ENCODE measurements at places on chromosomes 5 and 9. TPM values are rescaled to one million over a fixed set of nuclear protein-coding genes. Genes with fewer than 3 reads are reported as not detected.

The CFAP157 gene
- total RNA-seq, result not detected

The C9 gene
- total RNA-seq, result not detected

The SMARCA2 gene
- 21.9 TPM for total RNA-seq

The PCDHGA12 gene
- total RNA-seq, result 3.5 TPM

The TNC gene
- 2.7 TPM for total RNA-seq

DNA sequence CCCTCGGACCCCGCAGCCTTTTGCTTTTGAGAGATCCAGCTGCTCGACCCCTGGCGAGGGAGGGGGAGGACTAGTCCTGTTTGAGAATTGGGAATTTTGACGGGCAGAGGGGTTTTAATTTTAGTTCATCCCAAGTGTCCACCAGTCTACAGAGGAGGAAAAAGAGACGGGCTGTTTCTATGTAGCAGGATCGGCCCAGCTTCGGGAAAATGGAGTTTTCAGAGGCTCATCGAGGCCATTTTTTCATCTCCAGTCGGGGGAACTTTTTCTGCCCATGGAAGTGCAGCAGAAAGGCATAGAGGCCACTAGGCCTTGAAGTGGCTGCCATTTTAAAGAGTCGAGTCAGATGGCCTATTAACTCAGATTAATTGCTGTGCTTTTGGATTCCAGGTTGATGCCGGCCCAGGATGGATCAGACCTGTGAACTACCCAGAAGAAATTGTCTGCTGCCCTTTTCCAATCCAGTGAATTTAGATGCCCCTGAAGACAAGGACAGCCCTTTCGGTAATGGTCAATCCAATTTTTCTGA, 1.2 kb downstream of the NSD1 start:
- H3K4me3 ChIP-seq, result peak overlapping the region; percentile 94
- no peak for DNase-seq
- H3K27ac ChIP-seq, result peak overlapping the region; percentile 97

GRCh38 chr5:8700222-8700621, 831.3 kb downstream of the MTRR start:
- H3K4me1 ChIP-seq, result no peaks in the 10 kb centered on the region
- no peaks in the 10 kb centered on the region for H3K36me3 ChIP-seq
- no peak overlapping the region for H3K27ac ChIP-seq
- no peak overlapping the region for H3K4me3 ChIP-seq
- no peaks in the 10 kb centered on the region for H3K27me3 ChIP-seq
- no peak for DNase-seq

DNA sequence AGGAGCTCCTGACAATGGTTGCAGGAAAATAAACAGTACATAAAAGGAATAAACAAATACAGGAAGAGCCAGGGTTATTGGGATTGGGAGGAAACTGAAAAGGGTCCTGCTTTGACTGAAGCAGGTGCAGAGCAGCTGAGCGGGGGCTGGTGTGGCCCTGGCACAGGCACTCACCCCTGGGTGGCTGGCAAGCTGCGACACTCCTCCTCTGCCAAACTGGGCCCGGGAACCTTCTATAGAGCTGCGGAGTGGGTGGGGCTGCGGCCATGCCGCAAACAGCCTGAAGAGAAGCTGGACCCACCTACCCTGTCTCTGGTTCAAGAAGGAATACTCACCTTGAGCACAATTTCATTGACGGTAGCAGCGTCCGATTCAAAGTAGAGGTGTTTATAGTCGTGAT, 182.5 kb downstream of the GAPVD1 start:
- H3K4me1 ChIP-seq, result no peaks in the 10 kb centered on the region
- no peak for DNase-seq
- H3K36me3 ChIP-seq, result no peaks in the 10 kb centered on the region
- no peak overlapping the region for H3K4me3 ChIP-seq

- H3K27me3 ChIP-seq, result no peaks in the 10 kb centered on the region
- no peak for DNase-seq
- no peaks in the 10 kb centered on the region for H3K4me1 ChIP-seq
- no peak overlapping the region for H3K4me3 ChIP-seq
These were observed 217.2 kb upstream of the WWC1 start for GRCh38 chr5:168073991-168074800.

GRCh38 chr9:70519912-70520724, 105.7 kb upstream of the KLF9 start:
- no peaks in the 10 kb centered on the region for H3K27me3 ChIP-seq
- no peak overlapping the region for H3K27ac ChIP-seq
- H3K36me3 ChIP-seq, result no peaks in the 10 kb centered on the region

DNA sequence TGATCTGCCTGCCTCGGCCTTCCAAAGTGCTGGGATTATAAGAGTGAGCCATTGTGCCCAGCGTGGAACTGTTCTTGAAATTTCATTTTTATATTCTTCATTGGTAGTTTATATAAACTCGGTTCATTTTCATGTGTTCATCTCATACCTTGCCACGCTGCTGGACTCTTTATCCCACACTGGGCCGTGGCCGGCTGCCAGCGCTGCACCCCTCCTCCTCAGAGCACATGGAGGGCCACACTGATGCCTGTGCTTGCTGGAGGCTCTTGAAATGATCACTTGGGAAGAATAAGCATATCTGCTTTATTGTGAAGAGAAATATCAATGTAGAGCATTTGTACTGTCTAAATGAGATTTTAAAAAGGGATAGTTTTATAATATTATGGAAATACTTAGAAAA, 69.5 kb downstream of the EHMT1 start:
- no peaks in the 10 kb centered on the region for H3K36me3 ChIP-seq
- no peak overlapping the region for H3K27ac ChIP-seq
- DNase-seq, result no peak
- H3K27me3 ChIP-seq, result no peaks in the 10 kb centered on the region
- H3K4me3 ChIP-seq, result no peak overlapping the region

- H3K27me3 ChIP-seq, result no peaks in the 10 kb centered on the region
- no peak for DNase-seq
- no peak overlapping the region for H3K4me3 ChIP-seq
- no peaks in the 10 kb centered on the region for H3K36me3 ChIP-seq
These were observed 234.1 kb downstream of the AP3B1 start for GRCh38 chr5:78060421-78060820.

DNA sequence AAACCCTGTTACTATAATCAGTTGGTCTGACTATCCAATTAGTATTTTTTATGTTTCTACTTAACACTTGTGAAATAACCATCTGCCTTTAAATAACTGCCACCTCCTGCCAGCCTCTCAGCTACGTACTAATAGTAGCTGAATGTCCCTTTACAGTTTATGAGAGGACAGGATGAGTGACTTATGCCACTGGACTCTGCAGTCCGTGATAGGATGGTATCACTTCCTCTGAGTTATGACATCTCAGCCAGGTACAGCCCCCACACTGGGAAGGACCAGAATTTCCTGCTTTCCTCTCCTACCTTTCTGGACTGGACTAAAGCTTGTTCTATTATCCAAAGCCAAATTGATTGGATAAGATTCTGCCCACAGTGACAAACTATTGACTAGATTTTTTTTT, 102.9 kb downstream of the ZFAND5 start:
- H3K4me3 ChIP-seq, result no peak overlapping the region
- no peak overlapping the region for H3K27ac ChIP-seq
- H3K4me1 ChIP-seq, result no peaks in the 10 kb centered on the region
- no peaks in the 10 kb centered on the region for H3K36me3 ChIP-seq
- DNase-seq, result no peak

GRCh38 chr9:35546853-35547252, 56.9 kb downstream of the RUSC2 start:
- no peaks in the 10 kb centered on the region for H3K27me3 ChIP-seq
- no peaks in the 10 kb centered on the region for H3K36me3 ChIP-seq
- H3K4me1 ChIP-seq, result no peaks in the 10 kb centered on the region
- H3K4me3 ChIP-seq, result no peak overlapping the region
- no peak overlapping the region for H3K27ac ChIP-seq

DNA sequence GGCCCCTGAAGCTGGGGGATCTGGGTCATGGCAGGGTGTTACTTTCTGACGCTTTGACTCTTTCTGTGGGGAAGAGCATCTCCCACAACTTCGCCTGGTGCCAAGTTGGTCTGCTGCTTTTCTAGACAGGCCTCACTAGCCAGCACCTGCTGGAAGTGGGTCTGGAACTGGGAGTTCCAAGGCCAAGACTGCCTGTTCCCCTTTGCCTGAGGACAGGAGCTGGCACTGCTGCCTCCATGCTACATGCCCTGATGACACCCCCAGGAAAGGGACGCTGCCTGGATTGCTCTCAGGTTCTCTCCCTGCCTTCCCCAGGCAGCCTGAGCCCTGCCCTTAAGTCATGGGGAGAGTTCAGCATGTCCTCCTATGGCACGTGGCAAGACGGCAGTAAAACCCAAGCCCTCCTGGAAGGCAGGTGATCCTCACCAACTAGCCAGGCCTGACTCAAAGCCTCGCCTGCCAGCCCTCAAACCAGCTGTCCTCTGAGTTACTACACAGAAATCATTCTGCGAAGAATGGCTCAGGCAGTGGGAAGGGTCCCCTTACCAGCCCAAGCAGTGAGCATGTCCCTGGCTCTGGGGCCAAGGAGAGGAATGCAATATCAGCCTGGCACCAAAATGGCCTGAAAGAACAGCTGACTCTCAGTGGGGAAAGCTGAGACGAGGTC, 35.8 kb downstream of the SEC61B start:
- no peak overlapping the region for H3K27ac ChIP-seq
- H3K4me3 ChIP-seq, result no peak overlapping the region
- no peaks in the 10 kb centered on the region for H3K27me3 ChIP-seq
- no peak for DNase-seq

GRCh38 chr9:99085949-99086948, 18.7 kb upstream of the TGFBR1 start:
- no peak overlapping the region for H3K27ac ChIP-seq
- no peak overlapping the region for H3K4me3 ChIP-seq
- H3K36me3 ChIP-seq, result 0 out of 2 replicates have a peak, but pooled peaks cover 3% of the 10 kb centered on the region
- no peak for DNase-seq
- no peaks in the 10 kb centered on the region for H3K4me1 ChIP-seq
